ENCODE measurements at places on chromosomes 6 and 20.
A peak's percentile ranks its signal among the peaks of the same experiment; 100 is the strongest.

GRCh38 chr20:56453352-56453751 lies 15.1 kb upstream of the RTF2 start:
- DNase-seq = no peak

DNA sequence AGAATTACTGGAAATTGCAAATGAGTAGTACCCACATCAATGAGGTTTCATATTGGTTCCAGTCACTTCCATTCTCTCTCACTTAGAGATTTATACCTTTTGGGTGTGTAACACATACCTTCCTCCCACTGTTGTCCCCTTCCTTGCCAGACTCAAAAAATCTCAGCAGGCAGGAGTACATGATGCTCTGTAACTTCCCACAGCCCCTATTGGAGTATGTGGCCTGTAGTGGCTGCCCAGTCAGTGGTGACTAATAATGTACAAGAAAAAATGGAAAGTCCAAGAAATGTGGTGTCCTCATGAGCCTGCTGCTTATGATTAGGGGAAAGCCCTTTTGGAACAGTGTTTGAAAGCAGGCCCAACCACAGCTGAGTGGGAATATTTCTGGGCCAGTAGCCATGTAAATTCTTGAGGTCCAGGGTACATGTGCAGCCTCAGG lies 312.0 kb downstream of the ZFAND3 start:
- peak; percentile 86 for DNase-seq

GRCh38 chr6:42453654-42454427 lies 2.1 kb upstream of the TRERF1 start:
- no peak for DNase-seq

DNA sequence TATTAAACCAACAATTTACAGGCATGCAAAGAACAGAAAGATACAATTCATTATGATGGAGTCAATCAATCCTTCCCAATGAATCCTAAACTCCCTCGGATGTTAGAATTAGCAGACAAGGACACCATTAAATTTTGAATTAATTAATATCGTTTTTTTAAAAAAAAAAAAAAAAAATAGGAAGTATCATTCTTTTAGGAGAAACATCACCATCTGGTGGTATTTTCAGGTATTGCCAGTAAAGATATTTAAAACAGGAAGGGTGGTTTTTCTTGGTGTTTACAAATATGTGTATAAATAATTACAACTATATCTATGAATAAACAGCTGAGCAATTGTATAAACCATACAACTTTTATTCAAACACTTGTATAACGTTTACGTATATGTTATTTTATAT lies 564.4 kb downstream of the HAO1 start:
- no peak for DNase-seq

DNA sequence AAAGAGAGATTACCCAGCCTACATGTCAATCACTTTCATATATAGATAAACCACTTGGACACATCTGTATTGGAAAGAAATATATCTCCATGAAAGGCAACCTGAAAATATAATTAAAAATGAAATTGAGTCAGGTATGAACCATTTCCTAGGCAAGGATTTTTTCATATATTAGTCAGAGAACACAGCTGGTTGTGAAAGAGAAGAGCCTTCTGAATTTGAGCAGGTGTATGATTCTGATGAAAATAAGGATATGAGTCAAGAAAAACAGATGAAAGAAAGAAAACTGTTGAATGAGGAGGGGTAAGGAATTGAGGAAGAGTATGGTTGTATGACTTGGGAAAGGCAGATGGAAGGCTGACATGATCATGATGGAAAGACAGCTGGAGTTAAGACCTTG lies 441.1 kb downstream of the HAO1 start:
- no peak for DNase-seq

DNA sequence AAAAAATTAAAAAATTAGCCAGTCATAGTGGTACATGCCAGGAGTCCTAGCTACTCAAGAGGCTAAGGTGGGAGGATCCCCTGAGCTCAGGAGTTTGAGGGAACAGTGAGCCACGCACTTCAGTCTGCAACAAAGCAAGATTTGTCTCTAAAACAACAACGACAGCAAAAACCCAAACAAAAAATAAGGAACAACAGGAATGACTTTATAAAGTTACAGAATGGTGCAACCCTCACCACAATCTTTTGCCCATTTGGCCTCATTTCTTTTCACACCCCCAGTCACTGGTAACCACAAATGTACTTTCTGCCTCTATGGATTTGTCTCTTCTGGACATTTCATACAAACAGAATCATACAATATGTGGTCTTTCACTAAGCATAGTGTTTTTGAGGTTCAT lies 16.7 kb upstream of the ZFAND3 start:
- no peak for DNase-seq

DNA sequence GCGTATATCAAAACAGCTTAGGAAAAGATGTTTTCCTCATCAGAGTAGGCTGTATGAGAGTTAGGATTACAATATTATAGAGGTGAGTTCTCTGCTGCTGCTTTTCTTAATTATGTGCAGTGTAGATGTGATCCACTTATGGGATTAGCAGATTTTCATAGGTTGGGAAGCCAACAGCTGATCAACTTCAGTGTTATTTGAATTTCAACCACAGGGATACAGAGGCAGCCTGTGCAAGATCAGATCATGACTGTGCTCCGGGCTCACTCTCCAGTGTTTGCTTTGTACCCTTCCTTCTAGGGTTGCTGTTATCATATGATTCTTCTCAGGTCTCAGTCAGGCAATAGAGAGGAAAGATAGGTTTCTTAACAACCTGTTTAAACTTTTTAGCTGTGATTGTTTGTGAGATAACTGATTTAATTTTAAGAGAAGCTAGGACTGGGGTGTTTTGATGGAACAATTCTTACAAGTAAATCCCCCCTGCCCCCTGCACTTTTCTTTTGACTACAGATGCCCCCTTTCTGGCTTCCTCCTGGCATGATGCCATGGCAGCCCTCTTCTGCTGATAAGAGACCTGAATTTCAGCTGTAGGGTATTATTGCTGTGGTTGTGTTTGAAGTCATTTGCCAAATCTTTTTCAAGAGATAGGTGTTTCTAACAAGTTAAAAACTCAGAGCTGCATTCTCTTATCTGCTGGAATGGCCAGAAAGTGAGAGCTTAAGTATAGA lies 8.5 kb downstream of the RNF8 start:
- DNase-seq = no peak

DNA sequence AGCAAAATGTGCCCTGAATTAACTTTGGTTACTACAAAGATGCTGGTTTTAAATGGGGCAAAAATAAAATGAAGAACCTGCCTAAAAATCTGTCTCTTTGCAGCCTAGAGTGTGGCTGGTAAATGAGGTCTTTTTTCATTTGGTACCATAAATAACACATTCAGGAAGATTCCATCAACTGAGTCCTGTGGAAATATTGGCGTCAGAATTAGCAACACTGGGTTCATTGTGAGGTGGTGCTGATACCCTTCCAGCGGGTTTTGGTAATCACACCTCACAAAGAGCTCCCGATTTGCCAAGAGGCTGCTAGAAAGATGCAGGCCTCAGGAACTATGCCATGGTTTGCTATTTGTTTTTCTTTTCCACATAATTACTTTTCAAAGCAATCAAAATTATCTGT lies 55.3 kb downstream of the FAM50B start:
- DNase-seq = no peak

GRCh38 chr20:49275216-49275615 lies 2.6 kb downstream of the ZNFX1 start:
- DNase-seq = no peak

DNA sequence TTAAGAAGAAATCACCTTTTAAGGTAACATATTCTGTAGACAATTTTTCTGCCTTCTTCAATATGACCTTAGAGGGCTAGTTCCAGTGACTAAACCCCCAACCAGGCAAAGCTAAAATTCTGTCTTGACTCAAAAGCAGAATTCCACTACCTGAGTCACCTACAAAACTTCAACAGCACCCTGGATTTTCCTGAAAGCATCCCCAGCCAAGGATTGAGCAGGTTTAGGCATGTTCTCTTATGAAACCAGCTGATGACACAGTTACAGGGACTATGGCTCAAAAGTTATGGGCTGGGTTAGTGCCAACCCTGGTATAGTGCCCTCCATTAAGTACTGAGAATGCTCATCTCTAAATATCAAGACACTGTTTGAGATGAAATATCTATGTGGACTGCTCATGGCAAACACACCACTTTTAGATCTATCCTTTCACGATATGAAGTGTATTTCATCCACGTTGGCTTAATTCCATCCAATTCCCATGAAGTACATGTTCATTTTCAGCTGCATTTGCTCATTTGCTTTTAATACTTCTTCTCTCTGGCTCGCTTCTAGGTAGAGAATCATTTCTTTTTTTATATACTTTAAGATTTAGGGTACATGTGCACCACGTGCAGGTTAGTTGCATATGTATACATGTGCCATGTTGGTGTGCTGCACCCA lies 53.6 kb upstream of the TNFAIP3 start:
- DNase-seq = no peak

DNA sequence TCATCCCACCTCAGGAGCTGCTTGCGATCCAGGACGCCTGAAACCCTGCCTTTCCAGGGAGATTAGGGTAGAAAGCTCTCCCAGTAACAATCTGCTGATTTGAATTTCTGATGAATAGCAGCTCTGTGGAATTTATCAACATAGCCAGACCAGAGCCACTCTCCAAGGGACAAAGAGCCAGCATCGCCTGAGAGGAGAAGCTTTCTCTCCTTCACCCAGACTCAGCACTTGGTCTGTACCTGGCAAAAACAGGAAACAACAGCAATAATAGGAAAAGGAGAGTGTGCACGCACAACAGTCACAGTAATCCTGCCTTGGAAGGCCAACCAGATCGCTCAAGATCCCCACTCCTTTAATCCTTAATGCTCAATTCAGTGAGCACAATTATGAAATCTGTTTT lies 22.3 kb upstream of the ROS1 start:
- no peak for DNase-seq

DNA sequence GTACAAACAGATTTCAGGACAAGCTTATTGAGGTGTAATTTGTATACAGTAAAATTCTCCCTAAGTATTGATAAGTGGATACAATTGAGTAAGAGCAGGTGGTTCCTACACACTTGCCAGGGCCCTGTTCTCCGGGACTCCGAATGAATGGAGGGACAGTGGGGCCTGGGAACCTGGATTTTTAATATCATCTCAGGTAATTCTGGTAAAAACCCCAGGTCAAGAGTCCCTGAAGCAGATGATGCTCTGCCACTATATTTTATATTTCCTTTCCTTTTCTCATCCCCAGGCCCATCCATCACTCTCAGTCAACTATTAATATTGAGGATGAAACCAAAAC lies 104.9 kb downstream of the FYN start:
- no peak for DNase-seq

DNA sequence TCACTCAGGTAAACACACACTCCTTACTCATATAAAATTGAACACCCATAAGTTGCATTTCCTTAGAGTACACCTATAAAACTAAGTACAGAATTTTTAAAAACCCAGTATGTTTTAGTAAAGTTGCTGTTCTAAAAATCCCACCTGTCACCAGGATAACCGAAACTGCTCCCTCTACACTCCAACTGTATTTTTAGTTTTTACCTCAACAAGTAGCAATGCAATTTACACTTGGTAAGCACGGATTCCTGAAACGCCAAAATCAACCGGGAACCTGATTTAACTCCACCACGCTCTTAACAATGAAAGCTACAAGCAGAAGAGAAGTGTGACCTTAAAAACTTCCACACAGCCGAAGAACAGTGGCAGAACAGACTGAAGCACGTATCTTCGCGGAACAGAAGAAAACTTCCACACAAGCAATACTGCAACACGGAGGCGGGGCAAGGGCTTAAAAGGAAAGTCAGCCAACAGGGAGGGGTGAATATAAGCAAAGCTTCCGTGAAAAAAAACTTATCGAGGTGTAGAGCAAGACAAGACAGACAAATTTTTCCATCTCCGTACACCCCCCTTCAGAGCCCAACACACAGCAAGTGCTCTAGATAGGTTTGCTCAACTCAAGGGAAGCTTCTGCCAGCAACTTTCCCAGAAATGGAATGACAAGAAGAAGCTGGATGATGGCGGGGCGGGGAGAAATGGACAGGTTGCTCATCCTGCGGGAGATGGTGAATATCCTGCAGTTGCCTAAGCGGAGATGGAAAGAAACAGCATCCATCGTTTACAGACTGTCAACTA lies 1.4 kb downstream of the STAU1 start:
- no peak for DNase-seq

DNA sequence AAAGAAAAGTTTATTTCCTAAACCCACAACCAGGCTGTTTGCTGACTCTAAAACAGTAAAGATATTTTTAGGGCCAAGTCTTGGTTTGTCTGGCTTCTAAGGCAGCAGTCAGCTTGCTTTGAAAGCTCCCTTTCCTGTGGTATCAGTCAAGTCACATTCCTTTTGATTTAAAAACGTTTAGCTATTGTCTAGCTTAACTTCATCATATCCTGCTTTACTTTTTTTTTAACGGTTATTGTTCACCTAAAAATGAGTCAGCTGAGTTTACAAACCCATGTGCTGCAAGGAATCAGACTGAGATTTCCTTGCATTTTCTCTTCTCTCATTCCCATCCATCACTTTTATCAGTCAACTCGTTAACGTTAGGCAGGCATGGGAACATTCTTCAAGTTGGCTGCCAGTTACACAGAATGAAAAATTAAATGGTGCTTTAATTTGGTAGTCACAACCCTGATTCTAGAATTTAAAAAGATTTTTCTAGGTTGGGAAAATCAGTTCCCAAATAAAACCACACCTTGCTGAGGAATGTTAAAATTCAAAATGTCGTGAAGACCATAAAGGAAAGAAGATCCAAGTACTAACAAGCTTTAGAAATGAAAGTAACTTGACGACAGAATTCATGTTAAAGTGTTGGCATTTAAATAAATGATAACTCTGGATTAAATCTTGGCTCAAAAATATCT lies 45.9 kb downstream of the ELOVL5 start:
- no peak for DNase-seq

- DNase-seq = no peak
These were observed 153.4 kb upstream of the SALL4 start for GRCh38 chr20:51955756-51956155.
